ENCODE measurements at places on chromosomes 2 and 18. TPM values are rescaled to one million over a fixed set of nuclear protein-coding genes. Genes with fewer than 3 reads are reported as not detected.

The ABCA12 gene
- total RNA-seq, result 0.04 TPM

DNA sequence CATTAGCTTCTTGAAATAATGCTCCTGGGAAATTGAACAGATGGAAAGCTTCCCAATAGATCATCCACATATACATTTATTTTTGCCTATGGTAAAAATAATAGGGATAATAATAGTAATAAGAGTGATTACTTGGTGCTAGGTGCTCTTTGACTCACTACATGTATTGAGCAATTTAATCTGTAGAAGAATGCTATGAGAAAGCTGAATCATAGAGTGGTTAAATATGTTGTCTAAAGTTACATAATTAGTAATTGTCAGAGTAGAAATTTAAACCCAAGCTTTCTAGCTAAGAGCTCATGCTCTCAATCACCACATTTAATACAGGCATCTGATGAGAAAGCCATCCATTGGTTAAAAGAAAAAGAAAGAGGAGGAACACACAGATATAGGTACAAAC lies 590.5 kb upstream of the SLC8A1 start:
- no peak for DNase-seq
- H3K4me3 ChIP-seq, result no peak overlapping the region
- no peaks in the 10 kb centered on the region for H3K27me3 ChIP-seq
- no peak overlapping the region for H3K27ac ChIP-seq
- no peaks in the 10 kb centered on the region for H3K4me1 ChIP-seq

The ABCG8 gene
- 8.8 TPM for total RNA-seq

DNA sequence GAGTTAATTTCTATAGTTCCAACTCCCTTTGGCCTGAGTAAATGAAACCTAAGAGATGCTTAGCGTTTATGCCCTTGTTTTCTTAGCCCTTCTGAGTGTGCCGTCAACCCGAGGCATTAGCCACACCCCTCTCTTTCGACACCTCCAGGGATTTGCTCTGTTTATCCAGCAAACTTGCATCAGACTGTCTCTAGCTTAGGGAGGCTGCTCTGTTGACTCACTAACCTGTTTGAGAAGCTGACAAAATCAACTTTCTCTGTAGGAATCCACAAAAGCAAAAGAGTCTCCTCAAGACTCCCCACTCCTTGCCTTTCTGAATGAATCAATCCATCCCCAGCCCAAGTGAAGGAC lies 317.6 kb downstream of the TNS1 start:
- H3K4me1 ChIP-seq, result peaks cover 10% of the 10 kb centered on the region
- H3K27me3 ChIP-seq, result no peaks in the 10 kb centered on the region
- DNase-seq, result peak; percentile 65

GRCh38 chr2:16037808-16038457 lies 97.6 kb downstream of the MYCN start:
- no peak for DNase-seq
- no peak overlapping the region for H3K4me3 ChIP-seq
- H3K27ac ChIP-seq, result no peak overlapping the region
- peaks cover 32% of the 10 kb centered on the region for H3K27me3 ChIP-seq
- H3K36me3 ChIP-seq, result no peaks in the 10 kb centered on the region

DNA sequence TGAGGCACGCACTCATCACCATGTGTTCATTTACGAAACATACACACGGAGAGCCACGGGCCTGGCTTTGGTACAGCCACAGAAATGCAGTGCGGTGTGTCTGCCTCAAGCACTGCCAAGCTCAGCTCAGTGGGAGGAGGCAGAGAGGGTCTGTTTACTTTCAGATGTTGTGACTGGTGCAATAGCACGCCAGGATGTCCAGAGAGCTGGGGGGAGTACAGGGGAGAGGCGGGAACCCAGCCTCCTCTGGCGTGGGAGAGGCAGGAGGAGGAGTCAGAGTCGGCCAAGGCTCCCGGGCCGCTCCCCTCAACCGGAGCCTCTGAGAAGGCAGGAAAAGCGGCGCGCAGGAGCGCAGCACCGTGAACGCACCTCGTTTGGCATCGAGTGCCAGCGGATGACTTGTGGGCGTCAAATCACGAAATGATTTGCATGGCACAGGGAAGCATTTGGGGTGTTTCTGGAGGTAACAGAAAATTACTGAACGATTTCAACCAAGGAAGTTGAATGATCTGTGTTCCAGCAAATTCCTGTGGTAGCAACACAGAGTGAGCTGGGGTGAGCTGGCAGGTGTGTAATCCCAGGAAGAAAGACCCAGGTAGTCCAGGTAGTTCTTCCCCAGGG lies 143.0 kb downstream of the ZNF516 start:
- peak overlapping the region; percentile 38 for H3K4me3 ChIP-seq
- DNase-seq, result peak; percentile 80
- peaks cover 49% of the 10 kb centered on the region for H3K4me1 ChIP-seq
- H3K27ac ChIP-seq, result no peak overlapping the region

DNA sequence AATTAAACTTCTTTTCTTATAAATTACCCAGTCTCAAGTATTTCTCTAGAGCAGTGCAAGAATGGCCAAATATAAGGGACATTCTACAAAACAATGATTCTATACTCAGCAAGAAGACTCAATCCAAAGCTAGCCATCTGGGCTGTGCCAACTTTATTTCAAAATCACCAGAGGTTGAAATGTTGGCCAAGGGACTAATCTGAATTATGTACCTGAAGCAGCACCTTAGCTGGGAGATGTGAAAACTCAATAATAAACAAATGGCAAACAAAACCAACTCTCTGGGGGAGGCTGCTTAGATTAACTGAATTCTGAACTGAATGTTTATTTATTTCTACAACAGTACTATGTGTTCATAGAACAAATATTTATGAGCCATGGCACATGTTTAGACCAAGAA lies 251.3 kb downstream of the RDH14 start:
- H3K4me1 ChIP-seq, result no peaks in the 10 kb centered on the region
- H3K27me3 ChIP-seq, result no peaks in the 10 kb centered on the region
- no peak for DNase-seq

- no peak overlapping the region for H3K4me3 ChIP-seq
- peaks cover 44% of the 10 kb centered on the region for H3K36me3 ChIP-seq
- no peaks in the 10 kb centered on the region for H3K27me3 ChIP-seq
- H3K4me1 ChIP-seq, result peaks cover 47% of the 10 kb centered on the region
- peak; percentile 50 for DNase-seq
Measured at GRCh38 chr2:218734190-218734975, 23.7 kb downstream of the TTLL4 start.

DNA sequence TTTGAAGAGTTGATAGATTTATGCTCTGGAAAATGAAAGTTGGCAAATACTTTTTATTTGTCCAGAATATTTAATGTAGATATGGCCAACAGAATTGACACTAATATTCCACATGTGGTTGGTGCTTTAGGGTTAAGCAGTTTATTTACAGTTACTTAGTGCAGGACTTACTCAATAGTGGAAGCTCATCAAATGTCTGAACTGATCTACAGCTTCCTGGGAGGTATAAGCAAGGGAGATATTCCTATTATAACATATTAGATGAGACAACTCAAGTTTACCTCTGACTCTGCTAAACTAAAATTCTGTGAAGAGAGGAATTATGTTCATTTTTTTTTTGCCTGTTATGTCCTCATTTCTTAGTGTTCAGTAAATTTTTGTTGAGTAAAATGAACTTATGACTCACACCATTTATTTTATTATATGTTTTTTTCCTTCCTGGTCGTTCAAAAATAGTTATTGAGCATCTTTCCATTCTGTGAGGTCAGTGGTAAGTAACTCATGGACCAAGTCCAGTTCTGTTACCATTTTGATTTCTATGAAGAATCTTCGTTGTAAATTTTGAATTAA lies 13.6 kb downstream of the ABI2 start:
- H3K36me3 ChIP-seq, result peaks cover 4% of the 10 kb centered on the region
- no peak for DNase-seq
- H3K27ac ChIP-seq, result no peak overlapping the region

- no peaks in the 10 kb centered on the region for H3K36me3 ChIP-seq
- no peaks in the 10 kb centered on the region for H3K4me1 ChIP-seq
- no peak for DNase-seq
- H3K27ac ChIP-seq, result no peak overlapping the region
Measured at GRCh38 chr2:206368484-206368883, 74.8 kb upstream of the ADAM23 start.

GRCh38 chr2:241323778-241324177 lies 8.1 kb downstream of the SEPTIN2 start:
- no peaks in the 10 kb centered on the region for H3K27me3 ChIP-seq
- peaks cover 53% of the 10 kb centered on the region for H3K36me3 ChIP-seq
- peaks cover 55% of the 10 kb centered on the region for H3K4me1 ChIP-seq

DNA sequence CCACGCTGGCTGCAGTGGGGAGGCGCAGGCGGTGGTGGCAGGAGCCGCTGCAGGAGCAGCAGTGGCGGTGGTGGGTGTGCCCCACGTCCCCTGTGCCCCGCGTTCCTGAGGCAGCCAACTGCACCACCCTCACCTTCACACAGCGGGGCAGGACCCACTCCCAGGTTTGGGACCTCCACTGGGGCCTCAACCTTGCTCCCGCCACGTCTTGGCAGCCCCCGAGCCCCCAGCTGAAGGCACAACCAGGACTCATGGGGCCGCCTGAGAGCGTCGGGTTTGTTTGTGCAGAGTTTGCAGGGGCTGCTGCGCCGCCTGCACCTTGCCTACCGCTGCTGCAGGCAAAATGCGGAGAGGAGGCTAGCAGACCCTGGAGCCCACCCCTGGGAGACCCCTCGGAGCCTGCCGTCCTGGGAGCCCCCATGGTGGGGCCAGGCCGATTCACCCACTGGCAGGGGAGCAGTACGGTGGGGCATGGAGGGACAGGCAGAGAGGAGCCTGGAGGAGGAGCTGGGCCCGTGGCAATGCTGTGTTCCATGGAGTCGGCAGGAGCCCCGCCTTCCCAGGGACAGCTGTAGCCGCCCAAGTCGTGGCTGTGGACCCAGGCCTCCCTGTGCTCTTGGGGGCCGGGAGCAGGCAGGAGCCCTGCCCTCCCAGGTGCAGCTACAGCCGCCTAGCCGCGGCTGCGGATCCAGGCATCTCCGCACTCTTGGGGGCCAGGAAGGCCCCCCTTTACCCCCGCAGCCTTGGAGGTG lies 14.7 kb upstream of the EML6 start:
- H3K4me1 ChIP-seq, result peaks cover 37% of the 10 kb centered on the region
- no peaks in the 10 kb centered on the region for H3K27me3 ChIP-seq
- no peaks in the 10 kb centered on the region for H3K36me3 ChIP-seq
- no peak for DNase-seq

GRCh38 chr2:239669181-239669898 lies 268.5 kb upstream of the HDAC4 start:
- no peaks in the 10 kb centered on the region for H3K4me1 ChIP-seq
- no peaks in the 10 kb centered on the region for H3K36me3 ChIP-seq
- H3K27me3 ChIP-seq, result peaks cover 68% of the 10 kb centered on the region
- DNase-seq, result no peak
- no peak overlapping the region for H3K4me3 ChIP-seq

The OTX1 gene
- total RNA-seq, result 3.0 TPM

The SRD5A2 gene
- not detected for total RNA-seq

The PROKR1 gene
- total RNA-seq, result not detected

The CROCC2 gene
- not detected for total RNA-seq

DNA sequence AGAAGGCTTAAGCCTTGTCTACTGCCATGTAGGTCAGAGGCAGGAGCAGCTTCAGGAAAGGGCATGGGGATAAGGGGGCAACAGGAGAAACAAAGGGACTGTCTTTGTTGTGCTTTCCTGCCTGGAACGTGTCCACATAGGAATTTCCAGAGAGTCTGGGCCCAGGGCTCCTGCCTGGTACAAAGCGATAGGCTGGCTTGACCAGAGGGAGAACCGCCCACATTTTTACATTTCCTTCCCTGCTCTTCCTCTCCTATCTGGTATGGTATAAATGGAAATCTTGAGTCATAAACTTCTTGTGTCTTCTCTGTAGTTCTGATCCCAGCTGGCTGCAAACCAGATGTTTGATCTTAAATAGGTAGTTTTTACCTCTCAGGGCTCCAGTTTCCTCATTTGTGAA lies 414.8 kb downstream of the HRH4 start:
- no peaks in the 10 kb centered on the region for H3K27me3 ChIP-seq
- H3K36me3 ChIP-seq, result no peaks in the 10 kb centered on the region
- H3K27ac ChIP-seq, result no peak overlapping the region

The UGT1A3 gene
- total RNA-seq, result 0.11 TPM

DNA sequence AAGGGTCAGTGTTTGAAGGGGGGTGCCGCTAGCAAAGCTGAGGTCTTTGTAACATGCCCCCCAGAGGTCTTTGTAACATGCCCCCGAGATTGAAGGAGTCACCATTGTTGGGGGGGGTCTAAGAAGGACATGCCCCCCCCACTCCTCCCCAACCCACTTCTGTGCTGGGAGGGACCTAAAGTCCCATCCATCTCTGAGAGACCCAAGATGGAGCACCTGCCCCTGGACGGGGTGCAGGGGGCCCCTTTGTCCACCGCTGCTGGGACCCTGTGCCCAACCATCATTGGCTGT lies 5.9 kb upstream of the ASIC4 start:
- H3K27me3 ChIP-seq, result peaks cover 25% of the 10 kb centered on the region
- no peak for DNase-seq
- H3K4me3 ChIP-seq, result no peak overlapping the region
- H3K4me1 ChIP-seq, result peaks cover 25% of the 10 kb centered on the region

The GKN1 gene
- total RNA-seq, result not detected

- no peaks in the 10 kb centered on the region for H3K36me3 ChIP-seq
- H3K4me1 ChIP-seq, result no peaks in the 10 kb centered on the region
- H3K4me3 ChIP-seq, result no peak overlapping the region
- no peaks in the 10 kb centered on the region for H3K27me3 ChIP-seq
Measured at GRCh38 chr2:211416373-211416772, 860.0 kb downstream of the CPS1 start.

DNA sequence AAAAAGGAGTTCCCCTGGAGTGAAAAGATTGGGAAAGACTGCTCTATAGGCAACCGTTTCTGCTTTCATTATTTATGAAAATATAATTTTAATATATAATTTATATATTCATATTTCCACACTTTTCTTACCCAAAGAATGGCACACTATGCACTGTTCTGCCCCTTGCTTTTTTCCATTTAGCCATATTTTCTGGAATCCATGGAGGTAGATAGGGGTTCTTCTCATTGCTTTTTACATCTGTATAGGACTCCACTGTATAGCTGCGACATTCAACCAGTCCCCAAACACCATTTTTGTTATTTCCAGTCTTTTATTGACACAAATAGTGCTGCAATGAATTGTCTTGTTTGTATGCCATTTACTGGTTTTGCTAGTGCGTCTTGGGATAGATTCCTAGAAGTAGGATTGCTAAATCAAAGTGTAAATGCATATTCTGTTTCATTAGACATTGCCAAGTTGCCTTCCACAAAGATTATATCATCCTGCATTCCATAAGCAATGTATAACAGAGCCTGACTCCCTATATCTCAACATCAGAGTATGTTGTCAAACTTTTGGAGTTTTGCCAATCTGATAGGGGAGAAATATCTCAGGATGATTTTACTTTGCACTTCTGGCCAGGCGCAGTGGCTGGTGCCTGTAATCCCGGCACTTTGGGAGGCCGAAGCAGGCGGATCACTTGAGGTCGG lies 26.6 kb upstream of the TCF7L1 start:
- no peaks in the 10 kb centered on the region for H3K36me3 ChIP-seq
- DNase-seq, result no peak
- no peak overlapping the region for H3K27ac ChIP-seq
- H3K4me1 ChIP-seq, result no peaks in the 10 kb centered on the region
- H3K27me3 ChIP-seq, result peaks cover 7% of the 10 kb centered on the region
- H3K4me3 ChIP-seq, result no peak overlapping the region

- no peaks in the 10 kb centered on the region for H3K4me1 ChIP-seq
- H3K27ac ChIP-seq, result no peak overlapping the region
- no peaks in the 10 kb centered on the region for H3K27me3 ChIP-seq
Measured at GRCh38 chr18:69495338-69495737, 94.7 kb downstream of the DOK6 start.
